ENCODE measurements at places on chromosomes 4 and X.

DNA sequence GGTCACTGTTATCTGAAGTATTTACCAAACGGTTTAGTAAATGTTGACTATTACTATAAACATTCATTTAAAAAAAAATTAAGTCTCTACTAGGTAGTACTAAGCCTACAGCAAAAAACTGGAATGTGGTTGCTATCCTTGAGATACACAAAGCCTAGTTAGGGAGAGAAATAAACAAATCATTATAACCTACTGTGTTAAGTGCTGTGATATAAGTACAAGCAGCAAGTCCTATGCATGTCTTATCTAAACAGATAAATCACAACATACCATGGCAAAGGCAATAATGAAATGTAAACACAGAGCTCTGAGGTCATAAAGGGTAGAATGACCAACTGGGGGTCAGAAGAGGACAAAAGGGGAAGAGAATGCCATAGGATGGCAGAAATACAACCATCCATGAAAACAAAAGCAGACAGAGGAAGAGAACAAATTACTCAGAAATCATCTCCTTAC, 92.2 kb downstream of the RNF150 start:
- no peak for DNase-seq

DNA sequence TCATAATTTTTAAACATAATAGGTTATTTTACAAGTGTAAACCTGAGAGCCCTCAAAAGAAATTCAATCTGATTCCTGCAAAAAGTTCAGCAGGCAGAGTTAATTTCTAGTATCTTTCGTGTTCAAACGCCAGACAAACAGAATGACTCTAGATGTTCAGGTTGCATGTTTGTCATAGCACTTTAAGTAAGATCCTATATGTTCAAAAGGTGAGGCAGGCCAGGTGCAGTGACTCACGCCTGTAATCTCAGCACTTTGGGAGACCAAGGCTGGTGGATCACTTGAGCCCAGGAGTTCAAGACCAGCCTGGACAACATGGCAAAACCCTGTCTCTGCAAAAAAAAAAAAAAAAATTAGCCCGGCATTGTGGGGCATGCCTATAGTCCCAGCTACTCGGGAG, 1.1 kb upstream of the RASSF6 start:
- DNase-seq: no peak

GRCh38 chr4:38855466-38855865, 1.2 kb downstream of the TLR6 start:
- no peak for DNase-seq

DNA sequence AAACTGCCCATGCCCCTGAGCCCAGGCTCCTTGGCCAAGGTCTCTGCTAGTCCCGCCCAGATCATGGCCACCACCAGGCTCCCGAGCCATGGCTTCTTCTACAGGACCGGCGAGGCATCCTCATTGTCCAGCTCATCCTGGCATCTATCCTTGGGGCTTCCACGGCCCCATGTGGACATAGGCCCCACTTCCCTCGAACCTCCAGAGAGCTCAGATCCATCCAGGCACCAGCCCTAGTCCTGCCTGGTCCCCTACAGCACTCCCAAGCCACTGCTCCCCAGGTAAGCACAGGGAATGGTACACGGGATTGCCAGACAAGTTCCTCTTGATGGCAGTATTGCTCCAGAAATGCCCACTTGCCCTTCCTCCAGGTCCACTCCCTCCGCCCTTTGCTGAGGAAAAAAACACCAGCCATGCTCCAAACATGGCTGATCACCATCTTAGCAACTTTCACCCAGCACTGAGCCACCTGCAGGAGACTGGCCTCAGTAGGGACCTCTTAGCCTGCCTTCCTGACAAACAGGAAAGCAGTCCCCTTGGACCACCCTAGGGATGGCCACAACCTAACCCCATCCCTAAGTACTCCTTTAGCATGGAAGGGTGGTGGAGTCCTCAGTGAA, 272.1 kb upstream of the AGTR2 start:
- no peak for DNase-seq

GRCh38 chr4:703336-704197, 2.1 kb upstream of the PCGF3 start:
- DNase-seq: no peak

DNA sequence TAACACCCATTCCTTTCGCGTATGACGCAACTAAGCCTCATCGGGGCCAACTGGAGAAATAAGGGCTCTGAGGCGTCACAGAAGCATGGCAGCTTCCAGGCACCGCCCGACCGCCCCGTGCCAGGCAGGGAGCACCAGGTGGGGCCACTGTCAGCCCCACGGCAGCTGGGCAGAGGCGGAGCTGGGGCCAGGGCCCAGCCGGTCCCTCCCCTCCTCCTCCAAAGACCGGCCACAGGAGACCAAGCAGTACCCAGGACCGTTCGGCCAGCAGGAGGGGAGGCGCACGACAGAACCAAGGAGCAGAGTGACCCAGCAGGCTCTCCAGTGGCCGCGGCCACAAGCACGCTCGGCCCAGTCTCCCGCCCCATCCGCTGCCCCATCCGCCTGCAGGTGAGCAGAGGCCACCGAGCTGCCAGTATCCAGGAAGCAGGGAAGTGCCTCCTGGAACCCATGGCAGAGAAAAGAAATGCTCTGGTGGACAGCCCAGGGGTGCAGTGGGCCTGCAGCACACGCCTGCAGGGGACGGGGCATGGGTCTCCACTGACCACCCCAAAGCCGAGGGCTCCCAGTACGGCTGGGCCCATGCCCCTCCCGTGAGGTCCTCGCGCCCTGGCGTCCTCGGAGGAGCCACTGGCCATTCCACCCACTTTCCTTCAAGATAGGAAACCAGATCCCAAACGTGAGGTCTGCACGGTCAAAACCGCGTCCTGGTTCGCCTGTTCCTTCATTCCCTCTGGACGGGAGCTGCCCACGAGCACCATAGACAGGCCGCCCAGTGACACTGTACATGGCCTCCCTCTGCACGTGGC, 9.6 kb downstream of the CTBP1 start:
- DNase-seq: no peak

DNA sequence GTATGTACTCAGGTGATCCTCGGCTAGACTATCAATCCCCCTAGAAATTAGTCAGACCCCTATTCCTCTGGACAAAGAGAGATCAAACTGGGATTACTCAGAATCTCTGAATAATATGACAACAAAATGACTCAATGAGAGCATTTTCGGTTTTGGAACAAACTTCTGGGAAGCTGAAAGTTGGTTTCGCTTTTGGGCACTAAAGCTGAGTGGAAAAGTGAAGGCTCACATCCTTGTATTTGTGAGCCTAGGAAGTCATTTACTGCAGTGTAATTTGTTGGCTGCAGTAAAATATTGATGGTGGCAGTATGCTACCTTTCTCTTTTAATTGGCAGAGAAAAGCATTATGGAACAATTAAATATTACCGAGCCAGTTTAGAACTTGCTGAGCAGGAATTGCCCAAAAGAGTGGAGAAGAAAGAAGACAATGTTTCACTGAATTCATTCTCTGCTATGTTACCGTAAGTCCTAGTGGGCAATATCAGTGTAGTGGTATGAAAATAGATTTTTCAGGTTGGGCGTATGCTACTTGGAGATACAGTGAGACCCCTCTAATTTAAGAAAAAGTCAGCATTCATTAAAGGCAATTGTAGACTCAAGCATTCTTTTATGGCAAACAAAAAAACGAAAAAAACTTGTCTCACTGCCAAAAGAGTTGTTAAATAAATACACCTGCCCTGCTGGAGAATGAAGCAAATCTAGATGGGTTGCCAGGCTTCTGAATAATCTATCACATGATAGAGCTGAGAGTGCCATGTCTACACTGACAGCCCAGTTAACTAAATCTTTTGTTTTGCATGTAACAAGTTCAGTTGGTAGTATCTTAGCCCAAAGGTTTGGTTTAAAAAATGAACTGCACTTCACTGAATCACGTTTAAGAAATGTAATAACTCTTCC, 69.6 kb downstream of the AGTR2 start:
- no peak for DNase-seq

DNA sequence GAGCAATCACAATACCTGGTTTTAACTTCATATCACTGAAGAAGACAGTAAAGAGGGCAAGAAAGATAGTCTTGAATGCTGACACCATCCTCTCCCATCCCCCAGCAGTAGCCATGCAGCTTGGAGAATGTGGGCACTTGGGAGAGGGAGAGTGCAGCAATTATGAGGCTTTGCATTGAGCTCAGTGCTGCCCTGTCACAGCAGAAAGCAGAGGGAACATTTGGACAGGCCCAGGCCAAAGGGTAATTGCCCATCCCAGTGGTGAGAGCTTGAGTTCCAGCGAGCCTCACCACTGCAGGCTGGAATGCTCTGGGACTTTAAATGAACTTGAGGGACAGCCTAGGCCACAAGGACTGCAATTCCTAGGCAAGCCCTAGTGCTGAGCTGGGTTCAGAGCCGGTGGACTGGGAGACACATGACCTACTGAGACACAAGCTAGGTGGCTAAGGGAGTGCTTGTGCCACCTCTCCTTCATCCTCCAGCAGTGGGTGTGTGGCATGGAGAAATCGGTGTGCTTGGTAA, 36.3 kb downstream of the CORIN start:
- no peak for DNase-seq

DNA sequence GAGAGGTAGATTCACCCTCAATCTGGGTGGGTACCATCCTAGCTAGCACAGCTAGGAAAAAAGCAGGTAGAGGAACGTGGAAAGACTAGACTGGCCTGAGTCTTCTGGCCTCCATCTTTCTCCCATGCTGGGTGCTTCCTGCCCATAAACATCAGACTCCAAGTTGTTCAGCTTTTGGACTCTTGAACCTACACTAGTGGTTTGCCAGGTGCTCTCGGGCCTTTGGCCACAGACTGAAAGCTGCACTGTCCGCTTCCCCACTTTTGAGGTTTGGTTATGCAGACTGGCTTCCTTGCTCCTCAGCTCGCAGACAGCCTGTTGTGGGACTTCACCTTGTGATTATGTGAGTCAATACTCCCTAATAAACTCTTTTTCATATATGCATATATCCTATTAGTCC, 36.4 kb upstream of the UGT2B4 start:
- no peak for DNase-seq

DNA sequence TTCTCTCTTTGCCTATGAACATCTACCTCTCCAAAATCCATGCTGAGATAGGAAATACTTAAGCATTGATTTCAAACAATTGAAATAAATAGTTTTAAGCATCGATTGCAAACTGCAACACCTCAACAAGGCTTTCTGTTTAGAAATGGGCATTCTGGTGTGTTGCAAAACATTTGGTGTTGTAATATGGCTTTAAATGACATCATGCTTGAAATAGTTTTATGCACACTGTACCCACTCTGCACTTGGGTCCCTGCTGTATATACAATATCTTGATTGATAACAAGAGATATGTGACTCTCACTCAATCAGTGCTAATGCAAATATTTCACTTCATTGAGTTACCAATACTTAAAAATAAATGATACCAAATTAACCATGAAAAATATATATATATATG, 964.9 kb upstream of the GRIA3 start:
- DNase-seq: no peak

GRCh38 chr4:88524171-88524570, 595 bp upstream of the PYURF start:
- DNase-seq: no peak

DNA sequence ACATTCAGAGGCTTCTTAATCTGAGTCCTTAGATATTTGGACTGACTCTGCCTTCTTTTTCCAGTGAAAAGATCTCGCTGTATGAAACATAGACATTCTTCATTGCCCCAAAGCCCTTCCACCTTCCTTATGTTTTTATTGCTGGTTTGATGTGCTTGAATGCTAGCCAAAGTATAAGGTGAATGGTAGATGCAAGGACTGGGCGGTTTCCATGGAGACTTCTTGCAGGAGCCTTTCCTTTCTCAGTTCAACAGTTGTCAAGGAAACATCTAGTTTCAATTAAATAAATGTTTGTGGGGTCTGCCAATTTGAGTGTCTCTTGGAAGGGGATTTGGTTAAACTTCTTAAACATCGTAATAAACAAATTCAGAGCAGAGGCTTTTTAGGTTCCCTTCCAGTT, 46.0 kb downstream of the REPS2 start:
- no peak for DNase-seq

DNA sequence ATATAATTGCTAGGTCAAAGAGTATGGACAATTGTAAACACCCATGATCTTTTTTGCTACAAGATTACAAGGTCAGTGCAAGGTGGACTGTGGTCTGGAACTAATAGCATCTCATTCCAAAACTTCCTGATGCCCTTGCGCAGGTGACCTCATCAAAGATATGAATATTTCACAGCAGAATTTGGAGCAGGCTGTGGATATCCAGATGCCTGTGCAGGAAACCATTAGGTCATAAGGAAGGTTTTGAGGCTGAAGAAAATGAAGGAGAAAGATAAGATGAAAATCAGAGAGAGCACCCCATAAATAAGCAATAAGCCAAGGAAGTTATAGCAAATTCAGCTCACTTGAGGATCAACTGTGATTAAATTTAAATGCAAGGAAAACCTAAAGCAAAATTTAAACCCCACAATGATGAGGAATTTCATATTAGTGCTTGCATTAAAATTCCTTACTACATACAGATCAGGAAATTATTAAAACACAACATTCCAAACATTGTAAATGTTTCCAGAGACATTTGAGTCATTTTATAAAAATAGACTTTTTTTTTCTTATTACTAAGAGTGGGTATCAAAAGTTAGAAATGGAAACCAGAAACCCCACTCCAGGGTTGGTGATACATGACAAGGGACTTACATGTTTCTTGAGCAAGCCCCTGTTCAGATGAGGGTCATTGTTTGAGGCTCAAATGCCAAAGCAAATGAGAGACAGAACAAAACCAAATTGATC, 100.7 kb upstream of the FAM9C start:
- no peak for DNase-seq

GRCh38 chrX:2828344-2828958, at the start of gene GYG2:
Gene GYG2 (plus strand): TSS chrX:2828930. CDS start chrX:2830189, 1,259 bp downstream.
- DNase-seq: no peak

DNA sequence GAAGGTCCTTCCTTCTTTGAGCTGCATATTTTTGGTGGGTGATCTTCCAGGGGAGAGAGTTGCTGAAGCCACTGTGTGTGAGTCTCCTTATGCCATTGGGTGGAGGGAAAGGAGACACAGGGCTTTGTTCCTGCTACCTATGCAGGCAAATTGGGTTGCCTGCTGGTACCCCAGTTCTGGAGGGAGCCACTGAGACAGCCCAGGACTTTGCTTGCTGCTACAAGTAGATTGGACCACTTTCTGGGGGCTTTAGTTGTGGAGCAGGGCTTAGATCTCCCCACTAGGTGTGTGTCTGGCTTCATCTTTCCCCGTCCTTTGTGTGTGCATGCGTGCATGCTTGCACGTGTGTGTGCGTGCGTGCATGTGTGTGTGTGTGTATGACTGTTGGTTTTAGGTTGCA, 10.0 kb downstream of the CITED1 start:
- DNase-seq: no peak

- DNase-seq: peak; percentile 12
These were observed 144.9 kb downstream of the POLA1 start for GRCh38 chrX:24838629-24839028.

DNA sequence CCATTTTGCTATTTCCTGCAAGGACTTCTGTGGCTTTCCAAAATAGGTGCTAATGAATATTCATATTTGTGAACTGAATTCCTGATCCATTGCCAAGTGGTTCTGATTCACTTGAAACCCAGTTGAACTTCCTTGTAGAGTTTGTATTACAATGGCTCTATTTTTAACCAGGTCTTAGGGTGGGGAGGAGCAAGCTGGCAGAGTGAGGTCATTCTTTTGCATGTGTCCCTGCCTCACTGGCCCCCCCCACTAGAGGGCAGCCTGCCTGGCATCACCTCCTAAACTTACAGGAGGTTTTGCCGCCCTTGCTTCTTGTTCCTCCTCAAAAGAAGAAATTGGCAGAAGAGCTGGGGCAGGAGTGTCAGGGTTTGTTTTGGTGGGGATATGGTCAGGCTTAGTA, 10.5 kb downstream of the PTTG2 start:
- no peak for DNase-seq
